ENCODE measurements at places on chromosomes 1 and 21.

DNA sequence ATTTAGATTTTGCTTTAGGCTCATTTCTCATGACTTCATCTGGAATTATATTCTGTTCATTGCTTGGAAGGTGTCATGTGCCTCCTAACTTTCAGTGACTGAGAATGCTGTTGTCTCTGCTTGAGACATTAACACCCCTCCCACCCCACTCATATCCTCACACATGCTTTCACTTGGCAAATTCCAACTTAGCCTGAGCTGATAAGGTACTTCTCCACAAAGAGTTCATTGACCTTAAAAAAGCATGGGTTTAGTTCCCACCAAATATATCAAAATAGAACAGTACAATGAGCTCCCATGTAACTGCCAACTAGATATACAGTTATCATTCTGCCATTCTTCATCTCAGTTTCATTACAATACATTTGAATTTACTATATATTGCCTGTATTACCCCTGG lies 576.5 kb upstream of the ADGRL2 start:
- no peak for DNase-seq

GRCh38 chr21:34185026-34185750 lies 111.8 kb downstream of the MRPS6 start:
- DNase-seq, result no peak

DNA sequence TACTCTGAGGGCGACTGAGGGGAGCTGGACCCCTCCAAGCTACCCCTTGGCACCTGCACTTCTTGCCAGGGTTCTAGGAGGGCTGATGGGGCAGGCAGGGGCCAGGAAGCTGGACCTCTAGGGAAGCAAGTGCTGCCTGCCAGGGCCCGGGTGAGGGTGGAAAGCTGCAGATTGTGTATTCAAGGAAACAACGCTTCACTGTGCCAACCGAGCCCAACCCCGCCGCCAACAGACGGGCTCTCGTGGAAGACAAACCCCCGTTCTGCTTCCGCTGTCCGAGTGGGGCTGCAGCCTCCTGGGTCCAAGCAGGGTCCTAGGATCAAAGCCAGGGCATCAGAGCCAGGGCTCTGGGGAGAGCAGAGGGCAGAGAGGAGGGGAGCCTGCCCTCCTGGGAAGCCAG lies 3.2 kb downstream of the EFHD2 start:
- DNase-seq, result no peak

DNA sequence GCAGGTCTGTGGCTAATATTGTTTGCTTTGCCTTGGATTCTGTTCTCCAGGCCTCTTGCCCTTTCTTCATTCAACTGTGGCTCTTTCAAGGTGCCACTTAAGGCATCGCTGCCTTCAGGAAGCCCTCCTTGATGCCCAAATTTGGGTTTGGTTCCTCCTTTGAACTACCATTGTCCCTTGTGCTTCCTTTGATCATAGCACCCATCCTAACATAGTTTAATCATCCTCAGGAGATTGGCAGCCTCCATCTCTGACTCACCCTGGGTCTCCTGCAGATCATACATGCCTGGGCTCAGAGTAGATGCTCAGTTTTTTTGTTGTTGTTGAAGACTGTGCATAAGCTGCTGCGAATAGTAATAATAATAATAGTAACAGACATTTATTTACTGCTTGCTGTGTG lies 54.4 kb upstream of the ACOT11 start:
- no peak for DNase-seq

DNA sequence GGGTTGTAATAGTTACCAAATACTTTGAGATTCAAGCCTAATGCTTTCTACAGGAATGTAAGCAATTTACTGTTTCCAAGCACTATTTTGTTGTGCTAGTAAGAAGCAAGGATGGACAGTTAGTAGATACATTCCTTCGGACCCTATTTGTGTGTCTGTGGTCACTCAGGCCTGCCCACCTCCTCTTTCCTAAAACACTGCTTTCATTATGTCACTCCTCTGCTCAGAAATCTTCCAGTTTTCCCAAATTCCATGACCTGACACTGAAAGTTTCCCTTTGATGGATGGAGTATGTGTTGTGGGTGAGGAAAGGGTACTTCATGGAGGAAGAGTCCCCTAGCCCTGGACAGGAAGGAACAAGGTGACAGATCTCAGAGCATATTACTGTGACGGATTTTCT lies 141.1 kb downstream of the DISP1 start:
- DNase-seq, result no peak

- peak; percentile 51 for DNase-seq
Measured at GRCh38 chr1:211258310-211258755, 833 bp upstream of the RCOR3 start.

DNA sequence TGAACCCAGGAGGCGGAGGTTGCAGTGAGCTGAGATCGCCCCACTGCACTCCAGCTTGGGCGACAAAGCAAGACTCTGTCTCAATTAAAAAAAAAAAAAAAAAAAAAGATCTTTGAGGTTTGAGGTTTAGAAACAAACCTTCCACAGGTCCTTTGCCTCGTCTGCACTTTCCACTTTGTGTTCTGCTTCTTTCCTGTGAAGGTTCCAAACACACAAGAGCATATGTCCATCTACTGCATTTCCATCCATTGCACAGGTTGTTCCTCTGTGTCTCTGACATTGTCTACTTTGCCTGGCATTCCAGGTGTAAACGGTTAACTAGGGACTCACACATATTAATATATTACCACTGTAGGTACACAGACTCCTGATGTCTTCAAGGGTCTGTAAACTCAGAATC lies 40.1 kb downstream of the DSTYK start:
- no peak for DNase-seq

GRCh38 chr1:188022661-188023060 lies 1193.9 kb downstream of the PLA2G4A start:
- DNase-seq, result no peak

GRCh38 chr1:228778961-228779360 lies 43.7 kb downstream of the RHOU start:
- no peak for DNase-seq

- DNase-seq, result no peak
Measured at GRCh38 chr1:27469334-27469733, 20.6 kb downstream of the WASF2 start.

DNA sequence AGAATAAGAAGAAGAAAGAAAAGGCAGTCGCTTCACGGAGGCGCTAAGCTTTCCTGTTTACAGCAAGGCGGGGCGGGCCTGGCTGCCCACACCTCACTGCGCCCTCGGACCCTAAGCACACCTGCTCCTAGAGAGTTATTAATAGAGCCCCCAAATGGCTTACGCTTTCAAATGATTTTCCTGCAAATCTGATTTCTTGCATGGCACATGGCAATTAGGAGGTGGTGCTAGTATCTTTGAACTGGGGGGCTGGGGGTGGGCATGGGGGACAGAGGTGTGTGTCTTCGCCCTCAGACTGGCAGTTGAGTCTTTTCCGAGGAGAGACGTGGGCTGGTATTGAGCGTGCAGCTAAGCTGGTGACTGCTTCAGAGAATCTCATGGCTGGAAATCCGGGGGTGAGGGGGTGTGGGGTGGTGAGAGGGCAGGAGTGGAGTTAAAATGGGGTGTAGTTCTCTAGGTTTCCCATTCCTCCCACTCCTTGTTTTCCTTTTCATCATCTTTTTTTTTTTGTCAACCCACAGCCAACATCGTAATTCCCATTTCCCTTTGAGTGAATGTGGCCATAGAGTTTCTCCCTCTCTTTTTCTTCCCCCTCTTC lies 1.3 kb downstream of the S1PR1 start:
- DNase-seq, result no peak

DNA sequence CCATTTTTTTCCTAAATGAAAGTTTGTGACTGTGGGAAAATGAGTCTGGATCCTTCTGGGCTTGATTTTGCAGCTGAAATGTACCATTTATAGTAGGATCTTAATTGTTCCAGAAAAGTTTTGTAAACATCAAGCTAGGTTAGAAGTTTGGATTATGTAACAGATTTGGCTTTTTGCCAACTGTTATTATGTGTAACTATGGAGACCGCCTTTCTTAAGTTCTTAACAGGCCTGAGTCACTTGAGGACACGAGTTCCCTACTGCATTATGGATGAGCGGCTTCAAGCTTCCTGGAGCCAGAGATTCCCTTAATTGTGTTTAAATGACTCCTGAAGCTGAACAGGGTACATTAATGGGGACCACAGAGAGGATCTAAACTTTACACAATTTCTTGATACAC lies 22.2 kb downstream of the SLC25A33 start:
- DNase-seq, result peak; percentile 88

GRCh38 chr21:31447505-31447904 lies 103.4 kb upstream of the TIAM1 start:
- DNase-seq, result no peak

DNA sequence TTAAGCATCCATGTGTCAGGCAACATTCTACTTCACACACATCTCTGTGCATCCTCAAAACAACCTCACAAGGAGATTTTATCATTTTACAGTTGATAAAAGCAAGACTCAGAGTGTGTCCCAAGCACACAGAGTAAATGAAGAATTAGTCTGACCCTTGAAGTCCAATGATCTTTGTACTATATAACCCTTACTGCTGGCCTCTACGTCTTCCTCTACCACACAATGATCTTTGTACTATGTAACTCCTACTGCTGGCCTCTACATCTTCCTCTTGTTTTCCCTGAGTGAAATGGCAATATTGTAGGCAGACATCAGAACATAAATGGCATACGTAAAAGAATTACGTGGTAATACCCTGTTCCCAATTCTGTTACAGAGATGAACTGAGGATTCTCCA lies 55.3 kb downstream of the AHCTF1 start:
- DNase-seq, result no peak

DNA sequence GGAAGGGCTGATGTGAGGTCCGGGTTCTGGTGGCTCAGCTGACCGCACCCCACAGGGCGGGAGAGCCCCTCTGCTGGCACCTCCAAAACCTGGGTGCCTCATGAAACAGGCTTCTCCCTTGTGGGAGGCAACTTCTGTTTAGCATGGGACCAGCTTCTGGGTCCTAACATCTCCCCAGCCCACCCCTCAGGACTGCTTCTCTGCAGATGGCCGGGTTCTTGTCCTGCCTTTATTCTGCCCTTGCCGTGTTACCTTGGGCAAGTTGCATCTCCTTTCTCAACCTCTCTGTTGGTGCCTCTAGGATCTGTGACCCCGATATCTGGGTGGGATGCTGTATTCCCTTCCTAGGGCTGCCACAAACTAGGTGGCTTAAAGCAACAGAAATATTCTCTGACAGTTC lies 15.0 kb upstream of the TTC22 start:
- no peak for DNase-seq

- DNase-seq, result no peak
Measured at GRCh38 chr1:8158995-8159394, 132.9 kb upstream of the ERRFI1 start.

Measured in NCI-H1436 treated with DMSO at 0.1 percent for 48 hours (cell line).